ENCODE measurements at places on chromosomes 7 and 10. TPM values are rescaled to one million over a fixed set of nuclear protein-coding genes. Genes with fewer than 3 reads are reported as not detected.

PRRT4 gene
- total RNA-seq = 1.6 TPM

- no peaks in the 10 kb centered on the region for H3K36me3 ChIP-seq
- no peak for DNase-seq
- peaks cover 65% of the 10 kb centered on the region for H3K4me1 ChIP-seq
Observed at GRCh38 chr7:18555120-18555519, 59.6 kb downstream of the HDAC9 start.

VWDE gene
- not detected for total RNA-seq

C7orf33 gene
- total RNA-seq = not detected

DNA sequence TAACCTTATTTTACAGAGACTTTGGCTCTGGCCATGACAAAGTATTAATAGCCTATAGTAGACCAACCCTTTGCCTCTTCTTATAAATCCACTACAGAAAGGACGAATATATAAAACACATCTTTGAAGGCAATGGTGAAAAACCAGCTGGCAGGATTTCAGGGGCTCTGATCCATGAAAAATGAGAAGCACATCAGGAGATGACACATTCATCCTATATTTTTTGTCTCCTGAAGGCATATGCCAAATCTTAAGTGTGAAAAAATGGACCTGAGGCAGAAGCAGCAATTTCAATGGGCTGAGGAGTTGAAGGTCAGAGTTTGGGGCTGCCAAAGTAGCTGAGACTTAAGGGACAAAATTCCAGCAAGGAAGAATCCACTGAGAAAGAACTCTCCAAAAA is 14.4 kb downstream of the RNF216 start:
- H3K27me3 ChIP-seq = no peaks in the 10 kb centered on the region
- H3K4me1 ChIP-seq = peaks cover 24% of the 10 kb centered on the region
- H3K27ac ChIP-seq = no peak overlapping the region
- no peak for DNase-seq

DNA sequence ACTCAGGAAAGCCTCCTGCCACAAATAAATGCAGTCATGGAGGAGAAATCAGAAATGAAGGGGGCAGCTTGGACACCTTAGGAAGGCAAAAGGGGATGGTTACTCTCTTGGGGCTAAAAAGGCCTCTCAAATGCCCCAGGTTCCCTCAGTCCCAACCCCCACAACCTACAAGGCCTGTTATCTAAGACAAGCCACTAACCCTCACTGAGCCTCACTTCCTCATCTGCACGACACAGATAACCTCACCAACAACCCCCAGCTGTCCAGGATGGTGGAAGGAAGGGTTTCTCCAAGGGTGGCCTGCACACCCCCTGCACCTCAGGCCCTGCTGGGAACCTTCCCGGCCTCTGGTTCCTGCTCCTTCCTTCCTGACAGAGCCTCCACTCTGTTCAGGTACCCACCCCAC is 29.2 kb downstream of the SORBS1 start:
- H3K4me1 ChIP-seq = peaks cover 100% of the 10 kb centered on the region
- no peak overlapping the region for H3K4me3 ChIP-seq
- H3K27me3 ChIP-seq = no peaks in the 10 kb centered on the region
- peak overlapping the region; percentile 57 for H3K27ac ChIP-seq
- no peak for DNase-seq

- peaks cover 6% of the 10 kb centered on the region for H3K27me3 ChIP-seq
- peaks cover 5% of the 10 kb centered on the region for H3K4me1 ChIP-seq
- peak; percentile 57 for DNase-seq
- no peak overlapping the region for H3K27ac ChIP-seq
- peak overlapping the region; percentile 41 for H3K4me3 ChIP-seq
Observed at GRCh38 chr7:141975806-141976523, 2.4 kb upstream of the TAS2R38 start.

DNA sequence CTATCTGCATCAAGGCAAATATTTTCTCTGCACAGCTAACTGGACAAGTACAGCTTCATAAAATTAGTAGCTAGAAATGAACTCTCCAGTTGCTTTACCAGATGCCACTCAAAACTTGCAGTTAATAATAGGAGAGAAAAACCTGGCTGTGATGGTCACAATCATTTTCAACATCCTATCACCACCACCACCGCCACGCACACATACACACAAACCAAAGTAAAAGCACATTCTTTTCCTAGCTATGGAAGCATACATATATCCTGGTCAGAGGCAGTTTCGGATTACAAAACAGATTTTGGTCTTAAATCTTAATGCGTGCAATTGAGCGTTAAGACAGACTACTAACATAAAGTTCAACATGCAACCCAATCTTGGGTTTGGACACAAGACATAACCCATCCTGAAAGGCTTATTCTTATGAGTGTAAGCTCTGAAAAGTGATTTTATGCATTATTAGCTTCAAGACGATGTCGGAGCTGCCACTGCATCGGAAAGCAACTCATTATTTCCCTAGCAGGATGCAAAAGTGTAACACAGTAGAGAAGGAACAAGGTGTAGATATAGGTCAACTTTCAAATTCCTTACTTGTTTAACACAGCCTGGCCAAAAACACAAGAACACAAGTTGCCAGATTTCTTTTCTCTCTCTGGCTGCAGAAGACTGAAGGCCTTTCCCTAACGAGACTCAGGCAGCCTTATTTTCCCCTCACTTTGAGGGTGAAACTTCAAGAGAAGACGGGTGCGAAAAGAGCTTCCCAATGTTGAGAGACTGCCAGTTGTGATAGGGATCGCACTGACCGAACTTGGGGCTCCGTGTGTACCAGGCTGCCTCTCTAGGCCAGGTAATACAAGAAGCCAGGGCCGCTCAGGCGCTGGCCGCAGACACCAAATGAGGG is 1.2 kb downstream of the CACUL1 start:
- H3K4me1 ChIP-seq = peaks cover 59% of the 10 kb centered on the region
- H3K4me3 ChIP-seq = peak overlapping the region; percentile 100
- H3K27ac ChIP-seq = peak overlapping the region; percentile 90
- no peaks in the 10 kb centered on the region for H3K36me3 ChIP-seq

GRCh38 chr10:98167191-98167590 is 32.7 kb downstream of the R3HCC1L start:
- no peak overlapping the region for H3K4me3 ChIP-seq
- no peak overlapping the region for H3K27ac ChIP-seq
- H3K36me3 ChIP-seq = peaks cover 35% of the 10 kb centered on the region
- H3K27me3 ChIP-seq = no peaks in the 10 kb centered on the region
- H3K4me1 ChIP-seq = peaks cover 23% of the 10 kb centered on the region

DNA sequence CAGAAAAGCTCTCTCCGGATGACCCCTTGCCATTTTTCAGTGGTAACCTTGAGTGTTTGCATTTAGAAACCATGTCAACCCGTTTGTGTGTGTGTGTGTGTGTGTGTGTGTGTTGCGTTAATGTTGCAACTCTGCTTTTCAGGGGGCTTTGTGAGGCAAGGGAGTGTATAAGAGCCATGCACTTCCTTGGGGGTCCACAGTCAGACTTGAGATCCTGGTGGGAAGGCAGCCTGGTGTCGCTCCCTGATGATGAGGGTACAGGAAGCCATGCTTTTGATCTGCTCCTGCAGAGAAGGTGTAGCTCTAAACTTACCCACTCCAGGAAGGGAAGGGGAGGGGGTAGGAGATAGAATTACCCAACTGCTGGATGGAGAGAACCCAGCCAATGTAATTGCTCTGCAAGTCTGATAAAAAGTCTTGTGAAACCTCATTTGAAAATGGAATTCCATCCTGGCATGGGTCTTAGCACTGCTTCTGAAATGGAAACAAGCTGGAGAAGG is 10.7 kb downstream of the GRK5 start:
- peak overlapping the region; percentile 97 for H3K27ac ChIP-seq
- H3K4me3 ChIP-seq = no peak overlapping the region
- H3K4me1 ChIP-seq = peaks cover 96% of the 10 kb centered on the region
- H3K27me3 ChIP-seq = no peaks in the 10 kb centered on the region
- DNase-seq = no peak
- H3K36me3 ChIP-seq = peaks cover under 1% of the 10 kb centered on the region

GRCh38 chr10:71299071-71299785 is 19.8 kb upstream of the SLC29A3 start:
- H3K4me1 ChIP-seq = no peaks in the 10 kb centered on the region
- no peak overlapping the region for H3K4me3 ChIP-seq
- no peaks in the 10 kb centered on the region for H3K27me3 ChIP-seq

TRIL gene
- total RNA-seq = 1.9 TPM

PON1 gene
- not detected for total RNA-seq

GRCh38 chr7:11403781-11404180 is 428.2 kb downstream of the THSD7A start:
- H3K4me3 ChIP-seq = no peak overlapping the region
- H3K27ac ChIP-seq = no peak overlapping the region
- no peaks in the 10 kb centered on the region for H3K27me3 ChIP-seq
- H3K36me3 ChIP-seq = no peaks in the 10 kb centered on the region

DNA sequence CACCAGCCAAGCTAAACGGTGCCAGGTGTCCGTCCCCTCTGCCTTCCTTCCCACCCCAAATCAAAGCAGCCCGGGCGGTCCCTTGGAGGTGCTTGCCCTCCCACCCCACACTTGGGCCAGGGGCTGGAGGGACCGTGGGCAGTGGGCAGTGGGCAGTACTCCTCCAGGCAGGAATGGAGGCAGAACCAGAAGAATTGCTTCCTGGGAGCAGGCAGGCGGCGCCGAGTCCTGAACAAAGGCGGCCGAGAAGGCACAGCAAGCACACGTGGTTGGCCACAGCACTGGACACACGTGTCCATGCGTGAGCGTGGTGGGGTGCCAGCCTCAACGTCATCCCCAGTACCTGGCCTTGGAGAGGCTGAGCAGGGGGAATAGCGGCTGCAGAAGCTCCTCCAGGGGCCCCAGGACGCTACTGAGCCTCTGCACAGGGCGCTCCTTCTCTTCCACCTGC is 48.4 kb upstream of the NKX6-2 start:
- H3K27me3 ChIP-seq = peaks cover 85% of the 10 kb centered on the region
- H3K4me1 ChIP-seq = peaks cover 8% of the 10 kb centered on the region
- no peak for DNase-seq
- H3K27ac ChIP-seq = no peak overlapping the region
- no peaks in the 10 kb centered on the region for H3K36me3 ChIP-seq

SLC26A3 gene
- total RNA-seq = 0.33 TPM

- H3K4me1 ChIP-seq = no peaks in the 10 kb centered on the region
- H3K4me3 ChIP-seq = no peak overlapping the region
- H3K27ac ChIP-seq = no peak overlapping the region
- no peaks in the 10 kb centered on the region for H3K36me3 ChIP-seq
Observed at GRCh38 chr10:5467207-5467535, 32.2 kb downstream of the CALML5 start.

PTPN20 gene
- 13.0 TPM for total RNA-seq

DNA sequence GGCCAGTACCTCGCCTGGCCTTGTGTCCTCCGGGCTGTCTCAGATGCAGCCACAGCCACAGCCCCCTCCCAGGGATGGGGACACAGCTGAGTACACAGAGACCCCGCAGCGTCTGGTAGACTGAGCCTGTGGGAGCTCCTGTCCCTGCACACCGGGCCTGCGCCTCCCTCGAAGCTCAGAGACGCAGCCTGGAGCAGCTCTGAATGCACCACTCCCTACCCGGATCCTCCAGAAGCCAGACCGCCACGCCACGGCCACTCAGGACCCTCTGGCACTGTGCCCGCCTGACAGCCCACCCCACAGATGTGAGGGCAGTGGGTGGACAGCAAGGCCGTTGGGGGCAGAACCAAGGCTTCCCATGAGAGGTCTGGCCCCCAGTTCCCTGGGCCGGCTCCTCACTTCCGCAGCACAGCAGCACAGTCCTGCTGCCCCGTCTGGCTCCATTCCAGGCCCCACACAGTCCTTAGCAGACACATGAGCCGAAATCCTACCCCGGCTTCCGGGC is 40.8 kb downstream of the PAPOLB start:
- DNase-seq = no peak
- H3K27ac ChIP-seq = peak overlapping the region; percentile 80

GRCh38 chr10:72764151-72764550 is 72.2 kb downstream of the MCU start:
- no peaks in the 10 kb centered on the region for H3K27me3 ChIP-seq
- no peak overlapping the region for H3K27ac ChIP-seq
- H3K36me3 ChIP-seq = no peaks in the 10 kb centered on the region

MYOZ1 gene
- total RNA-seq = 4.8 TPM

DNA sequence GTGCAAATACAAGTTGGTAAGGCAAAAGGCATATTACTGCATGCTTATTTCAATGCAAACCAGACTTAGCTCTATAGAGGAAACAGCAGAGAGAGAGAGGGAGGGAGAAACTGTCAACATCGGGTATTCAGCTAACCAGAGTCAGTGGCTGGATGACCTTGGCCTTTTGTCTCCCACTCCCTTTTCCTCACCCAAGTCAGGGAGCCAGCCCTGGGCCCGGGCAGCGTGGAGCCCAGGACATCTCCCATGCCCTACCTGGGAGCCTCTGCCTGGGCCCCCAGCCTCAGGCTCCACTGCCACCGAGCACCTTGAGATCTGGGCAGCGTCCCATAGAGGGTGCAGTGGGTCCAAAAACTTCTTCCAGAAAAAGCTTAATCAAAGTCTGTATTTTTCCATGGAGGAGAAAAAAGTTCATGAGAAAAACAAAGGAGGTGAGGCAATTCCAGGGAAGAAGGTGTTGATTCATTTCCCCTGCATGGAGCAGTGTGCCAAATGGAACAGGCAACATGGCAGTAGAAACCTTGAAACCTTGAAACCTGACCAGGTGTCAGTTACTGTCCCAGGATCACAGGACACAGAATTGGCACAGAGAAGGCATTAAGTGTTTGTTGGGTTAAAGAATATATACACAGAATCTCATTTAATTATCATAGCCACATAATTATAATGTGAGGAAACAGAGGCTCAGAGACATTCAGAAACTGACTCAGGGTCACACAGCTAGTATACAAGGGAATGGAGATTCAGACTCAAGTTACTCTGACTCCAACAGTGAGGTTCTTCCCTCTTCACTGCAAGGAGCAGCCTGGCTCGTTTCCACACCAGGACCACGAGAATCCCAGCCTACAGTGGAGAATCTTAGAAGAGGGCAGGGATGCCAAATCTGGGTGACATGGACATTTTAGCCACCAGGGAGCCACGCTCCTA is 5.8 kb upstream of the NCOA4 start:
- no peak overlapping the region for H3K4me3 ChIP-seq
- DNase-seq = no peak
- H3K27ac ChIP-seq = no peak overlapping the region
- peaks cover 12% of the 10 kb centered on the region for H3K27me3 ChIP-seq
- H3K36me3 ChIP-seq = no peaks in the 10 kb centered on the region

GRCh38 chr7:113412410-113412809 is 294.1 kb upstream of the SMIM30 start:
- no peaks in the 10 kb centered on the region for H3K27me3 ChIP-seq
- no peak for DNase-seq
- H3K27ac ChIP-seq = no peak overlapping the region
- no peaks in the 10 kb centered on the region for H3K4me1 ChIP-seq
- H3K4me3 ChIP-seq = no peak overlapping the region

BZW2 gene
- total RNA-seq = 308 TPM

PLEKHS1 gene
- total RNA-seq = not detected

- peaks cover 9% of the 10 kb centered on the region for H3K4me1 ChIP-seq
- H3K27me3 ChIP-seq = no peaks in the 10 kb centered on the region
- H3K27ac ChIP-seq = no peak overlapping the region
- H3K4me3 ChIP-seq = no peak overlapping the region
Observed at GRCh38 chr10:18582803-18583202, 68.6 kb downstream of the NSUN6 start.

DNA sequence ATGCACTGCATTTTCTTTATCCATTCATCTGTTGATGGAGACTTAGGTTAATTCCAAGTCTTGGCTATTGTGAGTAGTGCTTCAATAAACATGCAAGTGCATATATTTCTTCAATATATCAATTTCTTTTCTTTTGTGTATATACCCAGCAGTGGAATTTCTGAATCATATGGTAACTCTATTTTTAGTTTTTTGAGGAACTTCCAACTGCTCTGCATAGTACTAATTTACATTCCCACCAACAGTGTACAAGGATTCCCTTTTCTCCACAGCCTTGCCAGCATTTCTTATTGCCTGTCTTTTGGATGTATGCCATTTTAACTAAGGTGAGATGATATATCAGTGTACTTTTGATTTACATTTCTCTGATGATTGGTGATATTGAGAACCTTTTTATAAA is 145.2 kb downstream of the LYZL1 start:
- H3K27me3 ChIP-seq = no peaks in the 10 kb centered on the region
- no peak overlapping the region for H3K27ac ChIP-seq
- peaks cover 23% of the 10 kb centered on the region for H3K4me1 ChIP-seq
- no peak for DNase-seq
- peaks cover 6% of the 10 kb centered on the region for H3K36me3 ChIP-seq

WEE2 gene
- total RNA-seq = not detected

Measured in left ventricle myocardium inferior (tissue), 1 donor.